Uterus (tissue), 4 donors: ENCODE measurements at places on chromosomes 7 and 10. TPM values are rescaled to one million over a fixed set of nuclear protein-coding genes. Genes with fewer than 3 reads are reported as not detected.

Gene SPDYE16
- 3.6 TPM for total RNA-seq

DNA sequence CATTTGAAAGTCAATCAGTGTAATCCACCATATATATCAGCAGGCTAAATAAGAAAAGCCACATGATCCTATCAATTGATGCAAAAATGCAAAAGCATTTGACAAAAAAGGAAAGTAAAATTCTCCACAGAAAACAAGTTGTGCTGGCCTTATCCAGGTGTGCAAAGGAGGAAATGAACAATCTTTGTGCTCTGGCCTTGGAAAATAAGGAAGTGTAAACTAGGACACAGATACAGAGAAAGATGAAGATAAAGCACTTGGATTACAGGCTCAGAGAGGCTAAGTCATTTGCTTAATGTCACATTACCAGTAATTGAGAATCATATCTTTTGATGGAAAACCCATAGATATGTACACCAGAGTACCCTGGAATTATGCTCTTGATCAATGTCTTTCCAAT is 54.5 kb downstream of the CXCL12 start:
- DNase-seq = no peak

GRCh38 chr7:47991741-47992311 is 12.4 kb upstream of the HUS1 start:
- peak; percentile 80 for DNase-seq

- DNase-seq = no peak
These were observed 162.1 kb upstream of the NOBOX start for GRCh38 chr7:144565586-144565985.

DNA sequence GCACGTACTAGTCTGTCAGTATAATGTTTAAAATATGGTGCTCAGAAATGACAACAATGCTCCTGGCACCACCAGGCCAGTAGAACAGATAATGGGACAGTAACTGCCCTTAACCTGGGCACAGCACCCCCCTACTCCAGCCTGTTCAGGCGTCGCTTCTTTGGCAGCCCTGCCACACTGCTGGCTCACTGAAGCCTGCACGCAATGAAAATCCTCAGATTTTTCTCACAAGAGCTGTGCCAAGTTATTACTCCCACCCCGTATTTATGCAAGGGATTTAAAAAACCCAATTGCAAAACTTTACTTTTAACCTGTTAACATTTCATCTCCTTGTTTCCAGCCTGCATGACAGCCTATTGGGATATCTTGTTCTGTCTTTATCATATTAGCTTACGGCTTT is 56.6 kb upstream of the LAMB1 start:
- no peak for DNase-seq

DNA sequence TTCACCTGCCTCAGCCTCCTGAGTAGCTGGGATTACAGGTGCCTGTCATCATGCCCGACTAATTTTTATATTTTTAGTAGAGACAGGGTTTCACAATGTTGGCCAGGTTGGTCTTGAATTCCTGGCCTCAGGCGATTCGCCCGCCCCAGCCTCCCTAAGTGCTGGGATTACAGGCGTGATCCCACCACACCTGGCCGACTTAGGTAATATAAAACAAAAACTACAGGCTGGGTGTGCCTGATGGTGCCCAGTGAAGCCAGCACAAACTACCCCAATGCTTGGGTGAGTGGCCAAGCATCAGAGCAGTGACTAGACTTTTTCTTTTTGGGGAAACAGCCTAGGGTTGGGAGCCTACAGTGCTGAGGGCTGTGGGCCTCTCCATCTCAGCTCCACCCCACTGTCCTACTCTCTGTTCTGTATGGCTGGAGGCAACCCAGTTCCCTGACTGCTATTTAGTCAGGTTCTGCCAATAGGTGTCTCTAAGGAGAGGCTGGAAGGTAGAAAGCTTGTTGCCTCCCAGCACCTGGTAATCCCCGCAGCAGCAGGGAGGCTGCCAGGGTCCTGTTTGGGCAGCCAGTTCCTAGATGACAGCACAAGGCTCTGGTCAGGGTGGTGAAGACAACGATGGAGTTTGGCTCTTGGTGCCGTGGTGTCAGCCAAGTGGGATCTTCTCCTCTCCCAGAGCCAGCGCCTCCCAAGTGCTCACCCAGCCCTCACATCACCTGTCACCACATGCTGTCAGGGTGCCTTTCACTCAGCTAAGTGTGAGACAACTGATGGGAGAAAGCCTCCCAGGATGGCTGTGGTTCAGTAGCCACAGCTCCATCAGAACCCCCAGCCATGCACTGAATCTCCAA is 10.4 kb upstream of the NACAD start:
- no peak for DNase-seq
